Ascending aorta (tissue), 2 donors: ENCODE measurements at places on chromosomes 7 and 10.

DNA sequence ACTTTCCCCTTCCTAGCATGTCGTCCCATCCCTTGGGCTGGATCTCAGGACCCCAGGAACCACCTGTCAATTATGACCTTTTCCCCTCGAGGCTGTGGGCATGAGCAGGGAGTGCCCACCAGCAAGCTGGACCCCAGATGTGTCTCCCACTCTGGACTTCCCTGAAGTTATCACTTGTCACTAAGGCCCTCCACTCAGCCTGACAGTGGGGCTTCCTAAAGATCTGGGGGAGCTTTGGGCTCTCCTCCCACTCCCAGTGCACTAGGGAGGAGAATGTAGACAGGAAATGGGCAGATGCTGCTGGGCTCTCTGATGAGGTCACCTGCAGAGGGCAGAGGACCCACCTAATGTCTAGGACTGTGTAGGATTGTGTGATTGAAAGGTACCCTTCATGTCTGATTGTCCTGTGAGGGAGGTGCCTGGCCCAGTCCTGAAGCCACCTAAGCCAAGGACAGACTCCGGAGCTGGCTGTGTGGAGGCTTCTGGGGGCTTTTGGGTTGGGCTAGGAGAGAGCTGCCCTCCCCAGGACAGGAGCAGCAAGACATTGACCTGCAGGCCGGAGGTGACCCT, 18.7 kb downstream of the MYO1G start:
- DNase-seq: no peak

DNA sequence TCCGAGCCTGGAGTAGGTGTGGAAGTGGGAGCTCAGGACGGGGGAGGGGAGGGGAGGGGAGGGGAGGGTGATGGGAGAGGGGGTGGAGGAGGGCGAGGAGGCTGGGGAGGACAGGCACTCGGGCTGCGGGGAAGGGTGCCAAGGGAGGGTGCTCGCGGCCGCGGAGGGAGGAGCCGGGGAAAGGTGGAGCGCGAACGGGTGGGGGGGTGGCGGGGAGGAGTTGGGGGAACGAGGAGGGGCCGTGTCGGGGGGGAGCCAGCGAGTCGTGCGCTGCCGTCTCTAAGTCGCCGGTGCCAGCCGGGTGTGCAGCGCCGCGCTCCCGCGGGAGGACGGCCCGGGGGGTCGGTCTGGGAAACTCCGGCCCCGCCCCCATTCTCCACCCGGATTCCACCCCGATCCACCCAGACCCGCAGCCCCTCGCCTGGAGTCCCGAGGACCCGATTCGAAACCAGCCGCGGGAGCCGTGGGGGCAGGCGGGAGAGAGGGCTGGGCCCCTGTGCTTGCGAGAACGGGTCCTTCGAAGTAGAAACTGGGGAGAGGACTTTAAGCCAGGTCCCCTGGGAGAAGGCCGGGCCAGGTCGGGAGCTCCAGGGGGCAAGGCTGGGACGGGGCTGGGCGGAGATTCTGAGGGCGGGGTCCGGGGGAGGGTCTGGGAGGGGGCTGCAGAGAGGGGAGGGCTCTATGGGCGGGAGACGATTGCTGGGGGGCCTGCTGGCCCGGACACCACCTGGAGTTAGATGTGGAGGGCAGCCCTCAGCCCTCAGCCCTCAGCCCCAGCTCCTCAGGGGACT, at the start of gene ZNF467:
TSS of gene ZNF467 (minus strand) at position 143 of the 791 bp plus-strand sequence. CDS start 2,556 bp downstream, outside the sequence.
- DNase-seq: peak; percentile 74

GRCh38 chr7:151773797-151774196, 103.1 kb downstream of the PRKAG2 start:
- no peak for DNase-seq

- peak; percentile 41 for DNase-seq
Observed at GRCh38 chr7:1681581-1681980, 11.5 kb downstream of the ELFN1 start.

DNA sequence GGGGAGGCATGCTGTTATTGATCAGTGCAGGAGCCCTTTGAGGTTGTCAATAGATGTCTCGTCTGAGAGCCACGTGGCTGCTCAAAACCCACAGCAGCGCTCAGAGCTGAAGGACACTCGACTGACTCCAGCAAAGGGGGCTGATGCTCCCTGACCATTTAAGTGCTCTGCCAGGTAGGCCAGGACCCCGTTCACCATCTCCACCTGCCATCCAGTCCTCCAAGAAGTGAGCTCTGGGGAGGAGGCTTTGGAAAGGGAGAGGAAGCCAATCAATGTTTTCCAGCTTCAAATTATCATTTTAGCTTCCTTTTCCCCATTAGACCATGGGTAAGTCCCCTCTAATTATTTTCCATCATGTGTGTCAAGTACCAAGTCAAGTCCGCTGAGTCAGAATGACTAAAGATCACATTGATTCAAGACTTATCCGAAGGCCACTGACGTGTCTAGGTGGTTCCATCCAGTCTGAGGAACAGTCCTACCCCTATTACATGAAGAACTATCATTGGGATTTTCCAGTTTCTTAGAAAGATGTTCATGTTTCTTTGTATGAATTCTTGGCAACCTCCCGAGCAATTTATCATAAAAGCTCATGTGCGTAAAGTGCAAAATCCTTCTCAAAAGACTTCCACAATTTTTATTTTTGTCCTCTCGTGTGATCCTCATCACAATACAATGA, 302.6 kb upstream of the LYZL1 start:
- no peak for DNase-seq

DNA sequence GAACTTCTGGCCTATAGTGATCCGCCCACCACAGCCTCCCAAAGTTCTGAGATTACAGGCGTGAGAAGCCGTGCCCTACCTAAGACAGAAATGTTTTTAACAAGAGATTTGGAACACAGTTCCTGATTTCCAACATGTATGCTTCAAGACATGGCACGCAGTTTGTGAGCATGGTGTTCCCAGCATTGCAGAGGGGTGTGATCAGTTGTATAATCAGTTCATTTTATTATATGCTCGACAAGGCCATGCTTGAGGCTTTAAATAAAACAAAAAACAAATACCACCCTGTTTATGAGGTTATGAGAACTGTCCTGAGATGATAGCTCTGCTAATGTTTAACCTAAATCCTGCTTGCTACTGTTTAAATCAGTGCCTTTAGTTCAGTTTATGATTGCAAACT, 60.2 kb downstream of the TASOR2 start:
- DNase-seq: no peak

DNA sequence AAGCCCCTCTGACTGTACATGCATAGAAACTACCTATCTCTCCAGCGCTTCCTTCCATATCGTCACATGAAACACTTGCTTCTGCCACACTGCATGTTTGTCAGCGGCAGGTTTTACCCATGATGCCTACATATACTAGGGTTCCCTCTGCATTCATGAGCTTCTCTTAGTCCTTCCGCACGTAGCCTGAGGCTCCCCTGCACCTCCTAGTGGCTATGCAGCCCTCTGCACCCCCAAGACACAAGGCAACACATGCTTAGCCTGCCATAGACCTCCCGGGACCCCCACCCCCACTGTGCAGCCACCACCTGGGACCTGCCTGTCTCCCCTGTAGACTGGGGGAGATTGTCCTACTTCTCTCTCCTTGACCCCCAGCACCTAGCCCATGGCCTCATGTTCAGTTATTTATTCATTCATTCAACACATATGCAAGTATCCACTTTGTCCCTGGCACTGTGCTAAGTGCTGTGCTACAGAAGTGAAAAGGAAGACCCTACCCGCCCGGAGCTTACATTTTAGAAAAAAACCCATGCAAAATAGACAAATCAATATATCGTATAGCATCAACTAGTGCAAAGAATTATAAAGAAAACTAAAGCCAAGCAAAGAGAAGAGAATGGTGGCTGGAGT, 23.5 kb downstream of the TMEM273 start:
- no peak for DNase-seq

DNA sequence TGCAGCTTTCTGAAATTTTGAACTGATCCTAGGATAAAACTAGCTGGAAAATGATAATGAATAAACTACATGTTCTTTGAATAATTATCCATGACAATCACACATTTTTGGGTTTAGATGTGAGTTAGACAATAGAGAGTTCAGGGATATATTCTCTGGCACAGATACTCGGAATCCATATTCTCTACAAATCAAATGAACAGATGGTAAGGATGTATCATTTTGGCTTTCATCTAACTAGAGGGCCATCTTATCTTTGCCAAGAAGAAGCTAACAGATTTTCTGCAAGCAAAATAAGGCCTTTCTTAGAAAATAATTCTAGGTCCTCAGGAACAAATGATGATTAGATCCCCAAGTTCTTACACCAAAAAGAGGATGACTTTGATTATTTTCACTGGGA, 355.9 kb upstream of the C7orf33 start:
- no peak for DNase-seq

- DNase-seq: no peak
Observed at GRCh38 chr10:24694086-24694485, 29.6 kb downstream of the ARHGAP21 start.

DNA sequence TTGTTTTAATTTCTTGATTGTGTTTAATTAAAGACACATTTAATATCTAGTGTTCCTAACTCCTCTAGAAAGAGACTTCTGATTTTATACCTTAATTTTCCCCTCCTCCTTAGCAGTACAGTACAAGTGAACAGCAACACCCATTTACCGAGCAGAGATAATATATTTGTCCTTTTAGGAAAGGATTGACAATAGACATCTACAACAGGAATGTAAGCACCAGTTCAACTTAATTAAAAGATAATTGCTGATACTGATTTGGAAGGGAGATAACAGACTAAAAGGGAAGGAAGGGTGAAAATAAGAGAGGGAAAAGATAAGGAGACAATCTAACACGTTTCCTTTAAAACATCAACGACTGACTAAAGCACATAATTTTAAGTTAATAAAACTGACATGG, 119.3 kb downstream of the SRPK2 start:
- no peak for DNase-seq

DNA sequence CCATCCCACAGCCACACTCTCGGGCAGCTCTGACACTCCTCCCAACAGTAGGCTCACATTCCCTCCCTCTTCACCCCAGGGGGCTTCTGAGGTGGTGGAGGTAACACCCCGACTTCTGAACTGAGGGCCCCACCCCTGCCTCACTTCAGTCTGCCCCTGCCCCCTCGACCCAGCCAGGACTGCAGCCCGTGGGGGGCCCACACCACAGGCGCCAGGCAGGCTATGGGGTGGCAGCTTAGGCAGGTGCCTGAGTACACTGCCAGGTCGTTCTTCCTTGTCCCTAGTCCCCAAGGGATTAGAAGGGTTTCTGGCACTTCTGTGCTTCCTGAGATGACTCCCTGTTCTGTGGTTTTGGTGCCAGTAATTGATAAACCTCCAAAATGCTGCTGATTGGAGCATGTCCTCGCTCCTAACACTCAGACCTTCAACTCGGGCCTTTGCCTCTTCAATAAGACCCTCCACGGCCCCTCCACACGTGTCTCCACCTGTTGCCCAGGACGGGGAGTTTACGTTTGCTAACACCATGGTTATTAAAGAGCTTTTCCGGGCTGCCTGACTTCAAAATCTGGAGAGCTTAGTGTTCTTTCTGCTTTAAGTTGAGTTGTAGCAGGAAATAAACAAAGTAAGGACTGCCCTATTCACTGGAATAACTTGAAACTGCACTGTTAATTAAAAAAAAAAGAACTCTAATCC, 23.8 kb upstream of the LARP4B start:
- no peak for DNase-seq

GRCh38 chr10:73113551-73113950, 3.3 kb downstream of the NUDT13 start:
- DNase-seq: no peak

GRCh38 chr7:94848531-94848930, 58.9 kb upstream of the PPP1R9A start:
- no peak for DNase-seq

GRCh38 chr7:111138193-111138569, 47.3 kb downstream of the LRRN3 start:
- DNase-seq: peak; percentile 79

DNA sequence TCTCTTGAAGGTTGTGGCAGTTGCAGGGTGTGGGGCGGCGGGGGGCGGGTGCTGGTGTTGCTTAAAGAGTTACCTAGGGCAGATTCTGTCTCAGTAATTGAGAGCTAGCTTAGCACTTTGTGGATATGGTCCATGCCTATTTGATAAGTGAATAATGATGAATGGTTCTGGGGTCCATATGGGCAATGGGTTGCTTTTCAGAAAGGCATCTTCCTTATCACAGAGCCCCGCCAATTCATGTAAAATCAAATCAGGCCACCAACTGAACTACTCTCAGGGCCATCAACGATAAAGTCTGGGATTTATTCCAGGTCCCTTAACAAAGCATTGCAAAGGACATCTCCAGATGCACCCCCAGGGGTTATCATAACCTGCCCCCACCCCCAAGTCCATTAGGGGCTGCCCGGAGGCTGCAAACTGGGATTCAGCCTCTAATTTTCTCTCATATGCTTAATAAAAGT, 1.8 kb upstream of the PRRT4 start:
- DNase-seq: no peak

DNA sequence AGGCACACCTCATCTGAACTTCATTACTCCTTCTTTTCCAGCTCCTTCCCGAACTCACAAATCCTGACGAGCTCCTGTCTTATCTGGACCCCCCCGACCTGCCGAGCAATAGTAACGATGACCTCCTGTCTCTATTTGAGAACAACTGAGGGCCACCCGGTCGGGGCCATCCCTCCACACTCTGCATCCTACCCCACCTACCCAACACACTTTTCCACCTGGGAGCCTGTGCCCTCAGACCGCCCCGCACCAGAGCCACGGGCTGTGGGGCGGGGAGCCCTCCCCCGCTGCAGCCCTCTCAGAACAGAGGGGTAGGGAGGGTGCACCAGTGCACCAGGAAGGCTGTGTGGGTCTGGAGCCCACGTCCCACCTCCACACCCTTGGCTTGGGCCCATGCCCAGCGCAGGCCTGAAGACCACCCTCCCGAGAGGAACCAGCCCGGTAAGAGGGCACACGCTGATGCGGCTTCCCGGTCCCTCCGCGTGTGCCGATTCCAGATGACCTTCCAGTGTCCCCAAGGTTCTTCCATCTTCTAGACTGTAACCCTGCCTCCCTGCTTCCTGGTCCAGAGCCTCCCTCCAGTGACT, 34.6 kb upstream of the PPIF start:
- DNase-seq: no peak

DNA sequence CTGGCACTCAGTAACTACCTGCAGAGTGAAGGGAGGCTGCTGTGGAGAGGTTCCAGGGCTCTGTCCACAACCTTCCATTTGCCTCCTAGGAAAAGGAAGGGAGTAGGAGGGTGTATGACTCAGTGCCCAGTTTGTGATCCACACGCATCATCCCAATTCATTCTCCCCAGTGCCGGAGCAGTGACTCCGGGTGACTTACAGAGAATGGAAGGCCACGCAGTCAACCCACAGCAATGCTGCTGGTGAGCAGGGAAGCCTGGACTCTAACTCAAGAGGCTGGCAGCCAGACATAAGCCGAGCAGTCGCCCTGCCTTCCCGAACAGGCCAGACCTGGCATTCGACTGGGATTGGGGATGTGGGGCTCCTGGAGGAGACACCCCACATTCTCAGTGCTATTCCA, 139.9 kb downstream of the SH3PXD2A start:
- DNase-seq: no peak

DNA sequence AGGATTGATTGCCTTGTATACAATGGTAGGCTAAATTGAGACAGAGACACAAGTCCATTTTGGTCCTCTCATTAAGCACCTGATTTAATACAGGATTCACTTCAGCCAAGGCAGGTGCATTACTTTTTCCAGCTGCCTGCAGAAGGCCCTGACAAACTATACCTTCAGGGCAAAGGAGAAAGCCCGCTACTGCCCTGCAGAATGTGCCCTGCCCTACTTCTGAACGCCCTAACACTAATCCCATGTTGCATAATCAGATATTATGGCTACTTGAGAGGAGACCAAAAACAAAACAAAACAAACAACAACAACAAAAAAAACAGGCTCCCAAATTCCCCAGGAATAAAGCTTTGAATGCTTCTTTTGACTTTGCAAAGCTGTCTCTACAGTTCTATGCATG, 116.9 kb upstream of the ABI1 start:
- DNase-seq: no peak

GRCh38 chr7:150401861-150402631, 22.9 kb downstream of the ZNF775 start:
- no peak for DNase-seq
